ENCODE measurements at places on chromosomes 4 and X.

- no peak for DNase-seq
These were observed 34.2 kb upstream of the SH3D19 start for GRCh38 chr4:151359576-151359975.

DNA sequence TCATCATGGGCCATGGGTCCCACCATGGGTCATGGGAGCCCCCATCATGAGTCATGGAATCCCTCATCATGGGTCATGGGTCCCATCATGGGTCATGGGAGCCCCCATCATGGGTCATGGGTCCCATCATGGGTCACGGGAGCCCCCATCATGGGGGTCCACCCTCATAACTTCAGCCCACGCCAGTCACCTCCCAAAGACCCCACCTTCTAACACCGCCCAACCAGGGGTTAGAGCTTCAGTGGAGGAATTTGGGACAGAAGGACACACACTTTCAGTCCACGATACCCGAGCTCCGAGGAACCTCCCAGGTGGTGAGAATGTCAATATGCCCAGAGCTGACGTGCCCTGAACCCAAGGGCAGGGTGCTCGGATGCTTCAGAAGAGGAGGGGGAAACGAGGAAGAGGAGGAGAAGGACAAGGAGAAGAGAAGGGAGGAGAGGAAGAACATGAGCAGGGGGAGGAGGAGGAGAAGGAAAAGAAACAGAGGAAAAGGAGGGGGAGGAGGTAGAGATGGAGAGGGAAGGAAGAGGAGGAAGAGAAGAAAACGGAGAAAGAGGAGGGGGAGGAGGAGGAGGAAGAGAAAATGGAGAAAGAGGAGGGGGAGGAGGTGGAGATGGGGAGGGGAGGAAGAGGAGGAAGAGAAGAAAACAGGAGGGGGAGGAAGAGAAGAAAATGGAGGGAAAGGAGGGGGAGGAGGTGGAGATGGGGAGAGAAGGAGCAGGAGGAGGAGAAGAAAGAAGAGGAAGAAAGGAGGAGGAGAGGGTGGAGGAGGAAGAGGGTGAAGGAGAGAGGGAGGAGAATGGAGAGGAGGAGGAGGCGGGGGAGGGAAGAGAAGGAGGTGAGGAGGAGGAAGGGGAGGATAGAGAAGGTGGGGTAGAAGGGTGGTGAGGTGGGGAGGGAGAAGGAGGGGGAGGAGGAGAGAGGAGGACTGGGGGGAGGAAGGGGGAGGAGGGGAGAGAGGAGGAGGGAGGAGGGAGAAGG is 17.7 kb downstream of the IL3RA start:
- no peak for DNase-seq

GRCh38 chr4:26140150-26140898 is 180.5 kb upstream of the RBPJ start:
- no peak for DNase-seq

- no peak for DNase-seq
These were observed 10.8 kb downstream of the GABRA2 start for GRCh38 chr4:46379101-46379500.

DNA sequence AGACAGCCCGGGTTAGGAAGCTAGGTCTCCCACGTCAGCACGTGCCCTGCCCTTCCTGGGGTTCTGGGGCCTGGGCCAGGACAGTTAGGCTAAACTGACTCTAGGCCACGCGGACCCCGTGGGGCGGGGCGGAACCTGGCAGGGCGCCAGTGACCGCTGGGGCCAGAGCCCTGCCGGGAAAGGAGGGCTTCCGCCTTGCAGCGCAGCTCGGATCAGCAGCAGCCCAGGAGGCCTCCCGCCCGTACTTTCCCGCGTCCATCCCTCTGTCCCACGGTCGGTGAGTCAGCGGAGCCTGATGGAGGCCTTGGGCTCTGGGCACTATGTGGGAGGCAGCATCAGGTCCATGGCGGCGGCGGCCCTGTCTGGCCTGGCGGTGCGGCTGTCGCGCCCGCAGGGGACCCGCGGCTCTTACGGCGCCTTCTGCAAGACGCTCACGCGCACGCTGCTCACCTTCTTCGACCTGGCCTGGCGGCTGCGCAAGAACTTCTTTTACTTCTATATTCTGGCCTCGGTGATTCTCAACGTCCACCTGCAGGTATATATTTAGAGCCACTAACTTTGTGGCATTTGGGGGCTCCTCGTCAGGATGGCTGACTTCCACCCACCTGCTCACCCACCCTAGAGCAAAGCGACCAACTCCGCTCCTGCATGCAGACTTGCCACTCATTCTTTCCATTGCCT is at the start of gene SMIM10:
Gene SMIM10 (plus strand): TSS at position 191 of the 681 bp plus-strand sequence. CDS start 105 bp downstream, at position 296.
- DNase-seq: peak; percentile 49

DNA sequence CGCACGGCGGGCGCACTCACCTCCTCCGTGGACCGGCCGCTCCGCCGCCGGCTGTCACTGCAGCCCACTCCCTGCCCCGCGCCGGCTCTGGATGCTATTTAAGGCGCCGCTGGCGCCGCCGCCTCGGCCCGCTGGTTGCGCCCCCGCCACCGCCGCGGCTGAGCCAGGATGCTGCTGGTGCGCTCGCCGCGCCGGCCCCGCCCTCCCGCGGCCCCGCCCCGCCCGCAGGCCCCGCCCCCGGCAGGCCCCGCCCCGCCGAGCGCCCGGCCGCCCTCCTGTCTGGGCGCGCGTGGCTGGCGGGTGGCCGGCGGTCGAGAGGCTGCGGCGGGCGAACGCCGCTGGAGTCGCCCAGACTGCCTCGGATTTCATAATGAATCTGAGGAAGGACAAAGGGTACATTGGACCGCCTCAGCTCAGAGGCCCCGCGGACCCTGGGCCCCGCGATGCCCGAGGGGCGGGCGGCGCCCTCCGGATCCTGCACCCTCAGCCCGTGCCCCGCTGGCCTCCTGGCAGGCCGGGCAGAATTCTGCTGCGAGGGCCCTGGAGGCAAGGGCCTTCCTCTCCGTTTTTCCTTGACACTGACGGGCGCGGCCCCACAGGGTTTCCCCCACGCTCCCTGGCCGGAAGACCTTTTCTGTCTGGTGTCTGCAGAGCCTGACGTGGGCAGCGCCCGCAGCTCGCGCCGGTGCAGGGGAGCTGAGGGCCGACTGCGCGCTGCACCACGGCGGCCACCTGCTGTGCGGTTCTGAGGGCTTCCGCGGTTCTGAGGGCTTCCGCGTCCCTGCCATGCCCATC is at the start of gene ACSL1:
Gene ACSL1 (minus strand): TSS at position 73 of the 795 bp plus-strand sequence. CDS start 22,454 bp downstream, outside the sequence.
- DNase-seq: peak; percentile 88

DNA sequence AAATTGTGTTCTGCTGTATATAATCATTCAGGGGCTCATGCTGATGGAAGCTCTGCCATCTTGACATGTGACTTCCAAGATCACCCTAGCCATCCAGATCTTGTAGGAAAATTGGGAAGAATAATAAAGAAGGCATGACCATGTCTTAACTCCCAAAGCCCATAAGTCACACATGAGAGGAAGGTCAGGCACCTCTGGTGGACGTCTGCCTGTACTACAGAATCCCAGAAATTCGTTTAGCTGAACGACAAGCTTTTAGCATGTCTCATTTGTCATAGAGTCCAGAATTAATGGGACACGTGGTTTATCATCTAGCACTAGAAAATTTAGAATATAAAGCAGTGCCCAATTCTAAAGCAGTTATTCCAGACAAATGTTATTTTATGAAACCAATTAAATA is 212.7 kb downstream of the CENPC start:
- peak; percentile 3 for DNase-seq

DNA sequence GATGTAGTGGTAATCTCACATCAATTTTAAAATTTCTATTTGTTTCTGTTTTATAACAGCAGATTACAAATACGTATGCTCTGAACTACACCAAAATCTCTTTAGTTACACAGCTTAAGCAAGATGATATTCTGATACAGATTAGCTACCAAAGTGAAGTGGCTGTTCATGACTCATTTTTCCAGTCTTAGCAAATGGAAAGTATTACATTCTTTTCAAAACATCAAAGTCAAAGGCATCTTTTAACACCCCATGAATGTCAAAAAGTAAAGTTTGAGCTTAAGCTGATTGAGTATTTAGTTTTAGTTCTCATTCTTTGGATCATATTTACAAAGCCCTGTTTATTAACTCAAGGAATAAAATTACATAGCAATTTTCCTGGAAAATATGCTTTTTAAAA is 6.6 kb upstream of the HPGDS start:
- DNase-seq: no peak

DNA sequence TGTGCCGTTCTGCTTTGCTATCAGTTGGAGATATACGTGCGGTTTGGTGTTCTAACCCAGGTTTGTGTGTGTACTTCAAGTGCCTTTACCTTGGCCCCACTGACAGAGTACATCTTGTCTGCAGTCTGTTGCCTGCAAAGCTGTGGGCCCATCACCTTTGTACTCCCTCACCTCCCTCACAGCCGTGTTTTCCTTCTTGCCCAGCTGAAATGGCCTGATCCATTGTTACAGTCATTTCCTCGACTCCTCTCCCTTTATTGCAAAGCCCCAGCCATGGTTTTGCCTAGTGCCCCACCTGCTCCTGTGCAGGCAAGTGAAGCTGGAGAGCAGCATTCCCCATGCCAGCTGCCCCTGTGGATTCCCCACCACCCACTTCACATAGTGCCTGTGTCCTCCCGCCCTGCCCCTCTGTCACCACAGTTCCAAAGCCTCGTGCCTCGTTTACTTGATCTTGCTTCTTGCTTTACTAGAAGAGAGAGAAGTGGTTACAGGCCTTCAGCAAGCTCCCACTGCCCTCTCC is 55.2 kb upstream of the TLR2 start:
- DNase-seq: no peak

Data from nephron progenitor cell (in vitro differentiated cells).